ENCODE measurements at places on chromosomes 3 and 15.

- DNase-seq = peak; percentile 57
These were observed 171.8 kb downstream of the FEZF2 start for GRCh38 chr3:62201438-62202035.

- DNase-seq = no peak
These were observed 45.5 kb downstream of the GREM1 start for GRCh38 chr15:32763295-32763694.

DNA sequence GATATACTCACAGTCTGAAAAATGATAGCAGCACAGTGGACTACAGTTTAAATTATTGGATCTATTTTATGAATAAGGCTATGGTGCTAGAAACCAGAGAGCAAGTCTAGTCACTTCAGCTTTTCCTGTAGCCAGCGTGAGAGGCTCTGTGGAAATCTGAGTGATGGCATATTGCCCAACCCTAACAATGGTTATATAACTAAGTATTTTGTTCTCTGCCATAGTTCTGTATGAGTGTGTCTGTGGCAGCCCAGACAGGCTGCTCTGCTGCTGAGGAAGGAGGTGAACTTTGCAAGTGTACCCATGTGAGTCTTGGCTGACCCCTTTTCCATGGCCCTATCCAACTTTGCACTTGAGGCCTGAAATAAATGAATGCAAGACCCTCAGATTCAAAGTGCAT, 105.7 kb downstream of the LRTM1 start:
- peak; percentile 4 for DNase-seq

GRCh38 chr3:86792316-86792715, 198.6 kb downstream of the VGLL3 start:
- no peak for DNase-seq

- peak; percentile 99 for DNase-seq
These were observed at the start of gene TMEM115 for GRCh38 chr3:50358911-50359759. TMEM115 (minus strand) TSS chr3:50359521; CDS start chr3:50359063, 458 bp downstream.

DNA sequence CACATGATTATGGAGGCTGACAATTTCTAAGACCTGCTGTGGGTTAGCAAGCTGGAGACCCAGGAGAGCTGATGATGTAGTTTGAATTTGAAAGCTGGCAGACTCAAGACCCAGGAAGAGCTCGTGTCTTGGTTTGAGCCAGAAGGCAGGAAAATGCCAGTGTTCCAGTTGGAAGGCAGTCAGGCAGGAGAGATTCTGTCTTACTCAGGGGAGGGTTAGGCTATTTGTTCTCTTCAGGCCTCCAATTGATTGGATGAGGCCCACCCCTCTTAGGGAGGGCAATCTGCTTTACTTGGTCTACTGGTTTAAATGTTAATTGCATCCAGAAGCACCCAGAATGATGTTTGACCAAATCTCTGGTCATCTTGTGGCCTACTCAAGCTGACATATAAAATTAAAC, 40.4 kb upstream of the IGF2BP2 start:
- no peak for DNase-seq

GRCh38 chr15:46151786-46152185, 517.0 kb downstream of the SQOR start:
- no peak for DNase-seq

DNA sequence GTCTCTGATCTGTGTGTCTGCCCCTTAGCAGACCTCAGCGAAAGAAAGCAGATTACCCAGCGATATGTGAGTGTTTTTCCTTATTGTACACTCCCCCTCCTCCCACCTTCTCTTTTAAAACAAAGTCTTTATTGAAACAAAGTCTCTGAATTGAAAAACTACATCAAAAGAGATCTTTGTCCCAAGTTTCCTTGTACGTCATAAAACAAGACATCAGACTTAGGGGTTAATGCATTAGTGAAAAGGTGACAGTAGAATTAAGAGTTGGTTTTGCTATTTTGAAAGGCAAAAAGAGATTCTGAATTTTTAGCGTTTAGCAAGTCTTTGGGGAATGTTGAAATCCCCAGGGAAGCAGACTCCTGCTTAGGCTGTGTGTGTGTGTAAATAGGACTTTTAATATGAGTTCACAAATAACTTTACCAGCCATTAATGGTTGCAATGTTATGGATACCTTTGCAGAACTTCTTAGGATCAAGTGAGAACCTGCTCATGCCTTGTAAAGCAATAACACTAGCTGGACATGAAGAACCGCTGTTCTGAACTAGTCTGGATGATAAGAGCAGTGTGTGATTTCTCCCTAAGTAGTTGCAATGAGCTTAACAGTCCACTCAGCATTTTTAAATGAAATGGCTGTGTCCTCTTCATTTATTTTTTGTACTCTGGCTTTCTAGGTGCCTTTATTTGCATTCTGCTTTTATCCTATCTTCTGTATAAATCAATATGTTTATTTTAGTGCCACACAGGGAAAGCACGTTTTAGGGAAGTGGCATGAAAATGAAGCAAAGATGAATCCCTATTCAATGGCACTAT, 136.6 kb downstream of the MCTP2 start:
- no peak for DNase-seq

DNA sequence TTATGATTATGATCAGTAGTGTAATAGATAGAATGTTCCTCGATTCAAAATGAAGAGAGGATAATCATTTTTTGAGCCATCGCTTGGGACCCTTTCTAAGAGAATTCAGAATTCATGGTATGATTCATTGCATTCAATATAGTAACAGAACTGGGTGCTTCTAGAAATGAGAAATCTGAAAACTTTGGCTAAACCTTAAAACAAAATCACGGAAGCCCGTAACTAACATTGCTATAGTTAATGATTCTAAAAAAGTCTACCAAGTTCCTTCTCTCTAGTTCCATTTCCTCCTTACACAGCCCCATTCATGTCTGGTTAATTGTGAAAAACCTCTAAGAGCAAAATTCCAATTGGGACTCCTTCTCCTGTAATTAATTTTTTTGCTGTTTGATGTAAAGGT, 217.1 kb downstream of the GBE1 start:
- no peak for DNase-seq

DNA sequence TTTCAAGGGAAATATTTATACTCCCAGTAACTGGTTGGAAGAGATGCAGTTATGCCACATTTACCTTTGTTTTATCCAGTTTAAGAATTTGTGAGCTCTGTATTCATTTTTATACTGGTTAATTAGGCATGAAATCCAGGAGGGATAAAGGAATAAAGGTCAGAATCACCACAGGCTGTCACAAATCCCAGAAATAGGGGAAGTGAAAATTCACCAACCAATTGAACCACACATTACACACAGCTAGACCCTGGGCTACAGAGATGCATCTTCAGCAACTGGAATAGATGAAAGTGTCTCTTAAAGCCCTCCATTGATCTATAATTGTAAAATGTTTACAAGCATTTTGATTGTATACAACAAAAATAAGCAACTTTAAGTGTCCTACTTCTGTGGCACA, 18.5 kb downstream of the SERPINI1 start:
- DNase-seq = no peak

DNA sequence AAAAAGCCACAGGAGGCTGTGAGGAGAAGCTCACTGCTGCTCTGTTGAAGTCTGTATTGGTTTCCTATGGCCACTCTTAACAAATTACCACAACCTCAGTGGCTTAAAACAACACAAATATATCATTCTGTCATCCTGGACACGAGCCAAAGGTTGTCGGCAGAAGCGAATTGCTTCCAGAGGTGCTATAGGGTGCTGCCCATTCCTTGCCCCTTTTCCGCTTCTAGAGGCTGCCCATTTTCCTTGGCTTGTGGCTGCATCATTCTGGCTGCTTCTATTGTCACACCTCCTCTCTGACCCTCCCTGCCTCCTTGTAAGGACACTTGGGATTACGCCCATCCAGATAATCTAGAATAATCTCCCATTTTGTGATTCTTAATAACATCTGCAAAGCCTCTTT, 6.4 kb upstream of the SACM1L start:
- no peak for DNase-seq

DNA sequence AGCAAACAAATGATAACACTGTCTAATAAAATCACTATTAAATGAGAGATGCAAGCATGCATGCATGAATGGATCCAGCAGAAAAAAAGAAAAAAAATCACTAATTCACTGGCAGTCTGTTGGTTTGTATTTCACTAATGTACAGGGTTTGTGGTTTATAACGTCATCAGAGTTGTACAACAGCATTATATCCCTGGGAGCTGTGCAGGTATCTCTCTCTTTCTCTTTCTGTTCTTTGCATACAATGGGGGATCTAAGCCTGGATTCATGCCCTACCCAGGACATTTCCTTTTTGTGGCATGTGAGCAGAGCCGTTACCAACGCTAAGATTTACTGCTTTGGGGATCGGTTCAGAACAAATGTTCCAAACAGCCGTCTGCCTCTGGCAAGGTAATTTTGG, 229.5 kb downstream of the SOX2 start:
- DNase-seq = no peak

DNA sequence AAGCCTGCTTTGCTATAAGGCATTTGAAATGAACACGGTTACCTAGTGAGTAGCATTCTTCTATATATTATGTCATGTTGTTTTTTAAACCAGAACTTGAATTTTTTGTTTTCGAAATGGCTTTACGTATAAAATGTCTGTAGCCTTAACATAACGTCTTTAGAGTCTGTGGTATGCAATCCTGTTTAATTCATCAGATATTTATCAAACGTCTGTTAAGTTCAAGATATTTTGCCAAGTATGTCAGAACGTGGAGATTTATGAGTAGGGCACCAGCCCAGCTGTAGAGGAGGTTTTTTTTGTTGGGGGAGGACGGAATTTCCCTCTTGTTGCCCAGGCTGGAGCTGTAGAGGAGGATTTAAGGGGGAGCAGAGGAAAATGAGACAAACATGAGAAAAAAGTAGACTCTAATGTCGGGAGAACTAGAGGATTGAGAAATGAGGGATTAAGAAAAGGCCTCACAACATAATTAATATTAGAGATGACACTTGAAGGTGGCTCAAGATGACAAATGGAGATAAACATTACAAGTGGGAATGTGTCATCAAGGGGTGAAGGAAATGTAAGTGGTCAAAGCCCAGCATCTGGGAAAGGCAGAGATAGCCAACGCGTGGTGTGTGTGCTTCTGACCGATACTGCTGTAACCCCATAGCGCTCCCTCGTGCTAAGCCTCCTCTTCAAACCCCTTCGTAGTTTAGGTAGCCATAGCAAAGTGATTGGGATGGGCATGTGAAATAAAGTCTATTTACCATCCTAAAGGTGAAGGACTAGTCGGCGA, 154.0 kb upstream of the GOLGA6L4 start:
- no peak for DNase-seq

- DNase-seq = no peak
These were observed 321.8 kb downstream of the ULK4 start for GRCh38 chr3:41640076-41640475.

GRCh38 chr15:93980261-93980911, 251.0 kb upstream of the MCTP2 start:
- no peak for DNase-seq

- DNase-seq = peak; percentile 45
These were observed 24.6 kb upstream of the DMXL2 start for GRCh38 chr15:51647128-51647562.

DNA sequence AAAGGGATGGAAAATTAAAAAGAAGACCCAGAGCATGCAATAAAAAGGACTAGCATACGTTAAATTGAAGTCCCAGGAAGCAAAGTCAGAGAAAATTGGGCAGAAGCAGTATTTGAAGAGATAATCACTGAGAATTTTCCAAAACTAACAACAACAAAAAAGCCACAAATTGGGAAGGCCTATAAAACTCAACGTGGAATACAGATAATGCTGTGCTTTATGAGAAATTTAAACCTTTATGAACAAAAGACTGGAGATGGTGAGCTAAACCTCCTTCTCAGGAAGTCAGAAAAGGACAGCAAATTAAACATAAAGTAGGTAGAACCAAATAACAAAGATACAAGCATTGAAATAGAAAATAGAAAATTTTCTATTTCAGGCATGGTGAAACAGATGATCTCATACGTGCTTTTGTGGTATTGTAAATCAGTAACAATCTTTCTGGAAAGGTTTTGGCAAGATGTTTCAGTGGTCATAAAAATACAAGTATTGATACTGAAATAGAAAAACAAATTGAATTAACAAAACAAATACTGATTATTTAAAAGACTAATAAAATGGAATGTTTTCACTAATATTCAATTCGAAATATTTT, 55.6 kb downstream of the LYSMD4 start:
- no peak for DNase-seq

DNA sequence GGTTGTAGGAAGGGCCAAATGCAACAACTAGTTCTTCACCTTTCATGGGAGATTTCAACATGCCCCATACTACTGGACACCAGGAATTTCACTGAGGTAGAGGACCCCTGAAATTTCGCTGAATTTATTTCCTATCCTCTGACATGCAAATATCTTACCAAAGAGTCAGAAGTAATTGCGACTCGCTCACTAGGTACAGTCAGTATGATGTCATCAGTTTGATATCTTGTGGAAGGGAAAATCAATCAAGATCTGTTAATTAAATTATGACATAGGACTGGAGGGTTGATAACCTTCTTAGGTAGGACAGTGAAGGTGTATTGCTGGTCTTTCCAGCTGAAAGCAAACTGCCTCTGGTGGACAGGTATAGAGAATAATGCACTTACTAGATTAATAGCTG, 74.9 kb upstream of the TNIK start:
- no peak for DNase-seq

GRCh38 chr3:148938936-148939335, 52.4 kb upstream of the GYG1 start:
- DNase-seq = no peak

- no peak for DNase-seq
These were observed 2.0 kb downstream of the SNRK start for GRCh38 chr3:43288366-43288765.

DNA sequence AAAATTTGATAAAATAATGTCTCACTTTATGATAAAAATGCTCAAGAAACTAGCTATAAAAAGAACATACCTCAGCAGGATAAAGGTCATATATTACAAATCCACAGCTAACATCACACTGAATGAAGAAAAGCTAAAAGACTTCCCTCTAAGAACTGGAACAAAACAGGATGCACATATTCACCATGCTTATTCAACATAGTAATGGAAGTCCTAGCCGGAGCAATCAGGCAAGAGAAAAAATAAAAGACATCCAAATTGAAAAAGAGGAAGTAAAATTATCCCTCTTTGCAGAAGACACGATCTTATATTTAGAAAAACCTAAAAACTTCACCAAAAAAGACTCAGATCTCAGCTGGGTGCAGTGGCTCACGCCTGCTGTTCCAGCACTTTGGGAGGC, 34.0 kb downstream of the SENP7 start:
- no peak for DNase-seq

- no peak for DNase-seq
These were observed 7.2 kb downstream of the PLXNA1 start for GRCh38 chr3:126990024-126990700.

GRCh38 chr15:101115393-101115785, 136.5 kb downstream of the CHSY1 start:
- DNase-seq = no peak

- peak; percentile 28 for DNase-seq
These were observed 195.4 kb downstream of the OPA1 start for GRCh38 chr3:193788189-193788991.

- peak; percentile 58 for DNase-seq
These were observed 631 bp downstream of the NKTR start for GRCh38 chr3:42600958-42601675.

- DNase-seq = no peak
These were observed 175.4 kb upstream of the NR2E3 start for GRCh38 chr15:71634820-71635560.

Measured in brain microvascular endothelial cell (primary cell).